ENCODE measurements at places on chromosomes 13 and 19. TPM values are rescaled to one million over a fixed set of nuclear protein-coding genes. Genes with fewer than 3 reads are reported as not detected.

Gene ZNF28
- 20.2 TPM for total RNA-seq

Gene KCNJ14
- total RNA-seq: 1.2 TPM

Gene FRY
- total RNA-seq: 13.7 TPM

Gene CEACAM6
- total RNA-seq: 485 TPM

- no peak for DNase-seq
Observed at GRCh38 chr19:33465834-33466233, 55.8 kb downstream of the PEPD start.

DNA sequence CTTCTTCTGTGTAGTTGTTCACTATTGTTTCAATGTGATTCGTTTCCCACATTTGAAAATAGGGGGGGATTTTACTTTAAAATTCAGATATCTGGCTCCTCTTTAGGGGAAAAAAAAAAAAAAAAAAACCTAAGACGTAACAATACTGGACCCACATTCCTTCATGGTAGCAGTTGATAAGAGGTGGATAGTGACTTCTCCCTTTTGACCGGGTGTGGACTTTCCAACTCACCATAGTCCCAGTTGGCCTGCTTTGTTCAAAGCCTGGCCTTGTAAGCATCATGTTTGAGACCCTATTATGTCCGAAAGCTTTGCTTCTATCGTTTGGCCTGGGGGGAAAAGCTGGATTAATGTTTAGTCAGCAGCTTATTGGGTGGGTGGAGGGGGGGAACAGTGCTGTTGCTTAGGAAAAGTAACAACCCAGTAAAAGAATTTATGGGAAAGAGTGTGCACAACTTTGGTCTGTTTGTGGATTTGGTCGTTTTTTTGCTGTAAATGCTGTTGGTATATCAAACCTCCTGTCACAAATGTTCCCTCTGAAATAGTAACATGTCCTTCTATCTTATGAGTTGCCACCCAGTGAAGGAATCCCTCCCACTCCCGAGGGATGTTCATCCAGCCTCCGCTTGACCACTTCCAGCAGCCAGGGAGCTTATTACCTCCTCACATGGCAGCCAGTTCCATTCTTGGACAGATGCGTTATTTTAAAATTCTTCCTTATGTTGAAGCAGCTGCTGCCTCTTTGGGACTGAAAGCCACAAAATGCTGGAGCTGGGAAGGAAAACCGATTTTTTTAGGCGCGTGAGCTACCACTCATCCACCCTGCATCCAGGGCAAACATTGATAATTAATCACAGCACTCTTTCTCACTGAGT lies 10.4 kb downstream of the SAMD4B start:
- no peak for DNase-seq

GRCh38 chr19:18611327-18612050 lies 1.2 kb upstream of the TMEM59L start:
- no peak for DNase-seq

DNA sequence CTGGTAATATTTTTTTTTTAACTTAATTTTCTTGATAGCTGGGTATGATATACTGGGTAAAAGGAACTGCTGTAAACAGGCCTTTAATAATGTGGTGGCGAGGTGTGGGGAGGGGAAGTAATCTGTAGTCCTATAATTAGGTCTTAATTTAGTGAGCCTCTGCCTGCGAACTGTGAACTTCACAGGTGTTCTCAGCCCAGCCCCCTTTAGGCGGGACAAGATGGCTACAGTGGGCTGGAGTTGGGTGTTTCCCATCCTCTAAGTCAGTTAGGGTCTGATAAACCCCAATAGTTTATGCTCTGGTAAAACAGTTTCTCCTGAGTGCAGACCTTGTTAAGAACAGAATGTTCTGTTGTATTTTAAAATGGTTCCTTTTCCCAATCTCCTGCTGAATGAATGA lies 97.6 kb upstream of the SERP2 start:
- no peak for DNase-seq

DNA sequence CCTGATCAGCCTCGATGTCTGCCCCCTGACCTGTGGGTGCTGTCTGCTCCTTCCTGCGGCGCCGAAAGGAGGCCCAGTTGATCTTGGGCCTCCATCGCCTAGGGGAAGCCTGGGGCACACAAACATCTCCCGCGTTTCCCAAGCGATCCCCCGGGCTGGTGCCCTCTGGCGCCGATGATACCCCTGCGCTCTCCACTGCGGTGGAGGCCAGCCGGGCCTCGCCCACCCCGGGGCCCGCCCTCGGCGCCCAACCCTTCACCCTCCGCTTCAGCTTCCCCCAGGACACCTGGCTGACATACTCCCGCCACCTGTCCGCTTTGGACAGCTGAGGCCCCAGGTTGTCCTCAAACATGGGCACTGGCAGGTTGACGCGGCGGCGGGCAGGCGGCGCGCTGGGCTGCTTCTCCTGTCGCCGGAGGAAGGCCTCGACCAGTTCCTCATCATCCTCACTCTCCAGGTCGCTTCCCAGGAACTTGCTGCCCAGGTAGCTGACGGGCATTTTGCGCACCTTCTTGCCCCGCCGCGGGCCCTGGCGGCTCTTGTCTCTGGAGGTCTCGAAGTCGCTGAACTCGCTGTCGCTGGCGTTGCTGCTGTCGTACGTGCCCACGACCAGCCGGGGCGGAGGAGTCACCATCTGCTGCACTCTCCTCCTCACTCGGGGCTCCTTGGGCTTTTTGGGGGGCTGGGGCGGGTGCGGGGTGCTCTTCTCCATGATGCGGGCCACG lies 1.3 kb downstream of the CCDC8 start:
- DNase-seq: no peak

DNA sequence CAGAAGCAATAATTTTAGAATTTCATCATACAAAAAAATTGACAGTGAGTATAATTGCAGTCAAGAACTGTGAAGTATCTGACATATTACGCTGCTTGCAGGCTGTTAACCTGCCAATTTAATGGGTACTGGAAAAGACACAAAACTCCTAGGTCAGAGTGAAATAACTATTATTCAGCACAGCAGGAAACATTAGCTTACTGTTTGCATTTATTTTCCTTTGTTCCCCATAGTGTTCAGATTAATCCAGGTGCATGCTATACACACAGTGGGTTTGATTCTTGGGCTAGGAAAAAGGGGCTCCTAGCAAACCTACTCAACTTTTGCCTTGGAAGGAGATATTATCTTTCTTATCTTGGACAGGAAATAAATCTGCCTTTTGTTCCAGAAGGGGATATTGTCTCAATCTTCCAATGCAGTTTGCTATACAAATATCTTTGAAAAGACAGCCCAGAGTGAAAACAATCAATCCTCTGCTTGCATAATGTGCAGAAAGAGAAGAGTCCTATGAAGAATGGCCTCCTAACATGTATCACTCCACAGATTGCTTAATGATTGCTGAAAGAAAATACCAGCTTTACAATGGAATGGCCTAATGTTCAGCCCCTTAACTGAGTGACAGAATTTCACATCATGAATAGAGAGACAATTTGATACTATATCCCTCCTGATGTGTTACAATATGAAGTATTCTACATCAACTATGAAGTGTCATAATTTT lies 443.4 kb downstream of the TBC1D4 start:
- no peak for DNase-seq

DNA sequence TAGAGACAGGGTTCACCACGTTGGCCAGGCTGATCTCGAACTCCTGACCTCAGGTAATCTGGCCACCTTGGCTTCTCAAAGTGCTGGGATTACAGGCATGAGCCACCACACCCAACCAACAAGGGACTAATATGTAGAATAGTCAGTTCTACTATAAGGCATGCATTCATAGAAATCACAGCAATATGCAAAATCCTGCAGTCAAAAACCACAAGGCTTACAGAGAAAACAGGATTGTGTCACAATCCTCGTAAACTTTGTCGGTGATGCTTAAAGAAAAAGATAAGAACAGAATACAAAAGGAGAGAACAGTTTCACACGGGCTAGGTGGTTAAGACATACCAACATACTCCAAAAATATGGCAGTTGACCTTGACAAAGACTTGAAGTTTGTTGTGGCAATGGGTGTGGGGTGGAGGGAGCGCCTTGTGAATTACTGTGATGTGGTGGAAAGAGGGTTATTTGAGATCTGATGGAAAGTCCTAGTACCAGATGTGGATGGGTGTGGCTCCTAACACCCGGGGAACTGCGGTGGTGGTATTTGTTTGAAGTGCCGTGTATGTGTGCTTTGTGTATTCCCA lies 12.4 kb downstream of the NOSIP start:
- peak; percentile 64 for DNase-seq

DNA sequence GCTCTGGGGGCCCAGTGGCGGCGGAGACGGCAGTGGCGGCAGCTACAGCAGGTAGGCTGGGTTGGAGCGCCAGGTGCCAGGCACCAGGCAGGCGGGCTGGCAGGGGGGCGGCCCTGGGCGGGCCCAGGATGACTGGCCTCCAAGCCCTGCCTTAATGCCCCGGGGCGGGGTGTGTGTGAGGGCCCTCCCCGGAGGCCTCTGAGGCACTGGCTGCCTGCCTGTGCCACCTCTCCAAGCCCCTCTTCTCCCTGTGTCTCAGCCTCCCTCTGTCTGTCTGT lies at the start of gene KLK11:
Gene KLK11, minus strand, starts transcription at position 63 of the 278 bp plus-strand sequence. CDS start 985 bp downstream, outside the sequence.
- DNase-seq: no peak
